ENCODE measurements at places on chromosomes 6 and 20. TPM values are rescaled to one million over a fixed set of nuclear protein-coding genes. Genes with fewer than 3 reads are reported as not detected.

TMC2 gene
- not detected for total RNA-seq

CDSN gene
- total RNA-seq: not detected

ATRN gene
- total RNA-seq: 104 TPM

- no peaks in the 10 kb centered on the region for H3K36me3 ChIP-seq
- H3K4me3 ChIP-seq: no peak overlapping the region
- H3K4me1 ChIP-seq: no peaks in the 10 kb centered on the region
- no peak overlapping the region for H3K27ac ChIP-seq
- H3K27me3 ChIP-seq: no peaks in the 10 kb centered on the region
Observed at GRCh38 chr20:6113951-6114350, 8.9 kb downstream of the FERMT1 start.

DNA sequence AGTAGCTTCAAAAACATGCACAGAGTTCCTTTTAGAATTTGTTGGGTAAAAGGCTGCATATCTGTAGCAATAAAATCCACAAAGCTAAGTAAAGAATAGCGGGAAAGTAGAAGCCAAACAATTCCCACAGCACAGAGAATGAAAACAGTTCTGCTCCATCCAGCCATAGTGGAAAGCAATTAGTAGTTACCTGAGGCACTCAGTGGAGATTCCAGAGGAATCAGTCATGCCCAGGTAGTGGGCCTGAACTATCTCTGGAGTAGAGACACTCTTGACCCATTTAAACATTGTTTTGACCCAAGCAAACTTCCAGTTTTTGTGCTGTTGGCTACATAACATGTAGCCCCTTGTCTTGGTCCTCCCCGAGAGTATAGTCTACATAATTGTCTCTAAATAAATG lies 559.5 kb upstream of the PTCHD4 start:
- no peak for DNase-seq
- no peak overlapping the region for H3K27ac ChIP-seq
- H3K4me3 ChIP-seq: no peak overlapping the region

DNA sequence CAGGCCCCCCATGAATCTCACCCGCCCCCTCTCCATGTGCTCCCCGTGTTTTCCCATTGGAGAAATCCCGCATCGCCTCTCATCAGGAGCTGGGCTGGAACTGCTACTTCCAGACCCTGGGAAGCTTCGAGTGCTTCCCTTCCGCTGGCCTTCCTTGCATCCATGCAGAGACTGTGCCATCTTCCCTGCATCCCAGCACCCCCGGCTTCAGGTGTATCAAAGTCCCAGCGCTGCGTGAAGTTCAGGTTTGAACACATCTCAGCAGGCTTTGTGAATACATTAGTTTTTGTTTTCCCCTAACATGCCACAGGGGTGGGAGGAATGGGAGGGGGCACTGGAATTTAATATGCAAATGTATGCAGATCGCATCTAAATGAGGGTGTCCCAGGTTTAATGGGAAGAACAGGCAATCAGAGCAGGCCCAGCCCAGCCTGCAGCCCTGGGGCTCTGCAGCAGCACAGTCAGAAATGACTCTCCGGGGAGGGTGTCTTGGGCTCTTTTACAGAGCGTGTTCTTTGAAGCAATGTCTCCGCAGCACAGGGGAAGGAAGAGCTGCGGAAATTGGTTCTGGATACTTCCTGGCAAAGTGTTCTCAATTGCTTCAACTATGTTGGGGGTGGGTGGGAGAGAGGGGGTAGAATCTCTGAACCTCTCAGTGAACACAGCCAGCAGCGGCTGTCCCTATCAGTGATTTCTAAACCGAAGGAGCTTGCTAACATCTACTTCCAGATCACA lies 8.3 kb upstream of the MMP9 start:
- H3K36me3 ChIP-seq: no peaks in the 10 kb centered on the region
- H3K27ac ChIP-seq: no peak overlapping the region
- no peak for DNase-seq
- H3K4me1 ChIP-seq: no peaks in the 10 kb centered on the region
- no peak overlapping the region for H3K4me3 ChIP-seq
- H3K27me3 ChIP-seq: no peaks in the 10 kb centered on the region

DNA sequence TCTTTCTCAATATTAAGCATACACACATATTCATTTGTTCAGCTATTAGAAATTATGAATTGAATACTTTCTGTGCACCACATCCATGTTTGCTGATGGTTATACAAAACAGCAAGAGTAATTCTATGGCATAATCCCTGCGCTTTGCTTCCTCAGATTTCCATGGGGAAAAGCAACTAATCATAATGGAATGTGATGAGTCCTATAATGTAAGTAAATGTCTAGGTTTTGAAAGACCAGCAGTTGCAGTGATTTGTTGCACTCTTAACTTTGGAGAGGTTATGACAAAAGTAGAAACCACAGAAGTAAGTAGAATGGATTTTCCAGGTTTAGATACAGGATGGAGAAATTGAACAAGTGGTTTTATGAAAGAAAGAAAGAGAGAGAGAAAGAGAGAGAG lies 652.1 kb downstream of the CBLN4 start:
- H3K27ac ChIP-seq: no peak overlapping the region
- no peak for DNase-seq
- no peak overlapping the region for H3K4me3 ChIP-seq
- no peaks in the 10 kb centered on the region for H3K4me1 ChIP-seq
- peaks cover 4% of the 10 kb centered on the region for H3K27me3 ChIP-seq

DNA sequence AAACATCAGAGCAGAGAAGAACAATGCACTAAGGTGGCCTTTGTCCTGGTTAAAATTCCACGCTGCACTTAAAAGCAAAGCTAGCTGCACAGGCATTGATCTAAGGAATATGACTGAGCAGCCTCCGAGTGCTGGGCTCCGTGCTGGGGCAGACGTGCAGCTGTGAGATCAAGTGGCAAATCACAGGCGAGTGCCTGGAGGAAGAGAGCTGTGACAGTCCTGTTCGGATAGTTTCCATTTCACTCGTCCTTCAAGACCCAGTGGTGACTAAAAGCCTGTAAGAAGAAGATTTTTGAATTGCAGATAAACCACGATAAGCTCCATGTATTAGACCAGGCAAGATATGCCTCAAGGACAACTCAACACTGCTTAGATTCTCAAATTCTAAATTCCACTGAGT lies 247.9 kb downstream of the ANKRD60 start:
- no peaks in the 10 kb centered on the region for H3K27me3 ChIP-seq
- H3K36me3 ChIP-seq: no peaks in the 10 kb centered on the region
- H3K4me1 ChIP-seq: no peaks in the 10 kb centered on the region
- no peak for DNase-seq

DNA sequence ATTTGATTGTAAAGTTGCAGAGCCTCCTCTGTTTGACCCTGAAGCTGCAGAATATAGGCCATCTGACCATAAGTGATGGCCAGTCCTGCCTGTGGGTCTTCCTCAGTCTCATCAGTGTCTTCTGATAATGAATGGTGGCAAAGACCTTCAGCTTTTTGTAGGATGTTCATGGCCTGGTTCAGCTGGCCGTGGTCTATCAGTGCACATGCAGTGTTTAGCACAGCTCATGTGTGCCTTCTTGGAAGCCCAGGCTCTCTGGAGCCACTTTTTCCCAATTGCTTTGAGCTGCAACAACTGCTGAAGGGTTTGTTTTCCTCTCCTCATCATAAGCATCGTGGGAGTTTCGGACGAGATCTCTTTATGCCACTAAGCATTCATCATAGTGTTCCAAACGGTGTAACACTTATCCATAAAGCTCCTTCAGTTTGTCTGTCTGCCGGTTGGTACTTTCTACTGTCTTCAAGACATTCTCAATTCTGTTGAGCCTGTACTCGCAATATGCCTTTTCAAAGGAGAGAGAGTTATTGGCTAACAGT lies 70.1 kb upstream of the TULP4 start:
- H3K27me3 ChIP-seq: no peaks in the 10 kb centered on the region
- H3K4me3 ChIP-seq: no peak overlapping the region
- no peak overlapping the region for H3K27ac ChIP-seq

- H3K27me3 ChIP-seq: no peaks in the 10 kb centered on the region
- no peak overlapping the region for H3K4me3 ChIP-seq
- DNase-seq: no peak
- H3K36me3 ChIP-seq: no peaks in the 10 kb centered on the region
- no peaks in the 10 kb centered on the region for H3K4me1 ChIP-seq
- no peak overlapping the region for H3K27ac ChIP-seq
Observed at GRCh38 chr6:101150226-101150625, 243.3 kb upstream of the GRIK2 start.

GRCh38 chr20:17617212-17617867 lies 47.5 kb downstream of the DSTN start:
- no peak overlapping the region for H3K27ac ChIP-seq
- DNase-seq: peak; percentile 54
- H3K4me1 ChIP-seq: peaks cover 6% of the 10 kb centered on the region
- H3K4me3 ChIP-seq: no peak overlapping the region
- peaks cover 59% of the 10 kb centered on the region for H3K36me3 ChIP-seq
- H3K27me3 ChIP-seq: no peaks in the 10 kb centered on the region

Data from liver (tissue), 10 donors.